ENCODE measurements at places on chromosomes 12 and 14.

DNA sequence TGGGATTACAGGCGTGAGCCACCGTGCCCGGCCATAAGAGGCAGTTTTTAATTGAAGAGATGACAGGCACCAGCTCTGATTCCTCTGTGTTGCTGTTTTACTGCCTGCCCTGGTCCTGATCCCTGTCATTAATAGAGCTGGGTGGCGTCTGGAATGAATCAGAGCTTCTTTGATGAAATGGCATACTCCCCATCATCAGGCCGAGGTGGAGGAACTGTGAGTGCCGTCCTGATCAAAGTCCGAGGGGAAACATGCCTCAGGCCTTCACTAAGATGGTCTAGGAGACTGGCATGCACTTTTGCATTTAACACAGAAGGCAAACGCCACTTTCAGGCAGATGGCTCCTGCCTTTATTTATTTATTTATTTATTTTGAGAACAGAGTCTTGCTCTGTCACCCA is 34.1 kb downstream of the IL31 start:
- no peak for DNase-seq

DNA sequence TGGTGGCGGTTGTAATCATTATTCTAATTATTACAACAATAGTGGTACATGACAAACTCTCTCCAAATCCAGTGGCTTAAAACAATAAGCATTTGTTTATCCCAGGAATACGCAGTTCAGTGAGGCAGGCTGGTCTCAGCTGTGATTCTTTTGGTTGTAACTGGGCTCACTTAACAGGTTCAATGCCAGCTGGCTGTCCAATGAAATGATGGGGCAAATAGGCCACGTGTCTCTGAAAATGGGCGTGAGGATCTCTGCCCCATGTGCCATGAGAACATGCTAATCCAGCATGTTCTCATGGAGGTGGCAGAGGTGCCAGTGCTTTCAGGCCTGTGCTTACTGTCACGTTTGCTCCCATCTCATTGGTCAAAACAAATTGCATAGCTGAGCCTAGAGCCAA is 73.1 kb upstream of the CLMN start:
- DNase-seq = no peak

GRCh38 chr14:48435221-48435620 is 759.8 kb upstream of the MDGA2 start:
- DNase-seq = no peak

DNA sequence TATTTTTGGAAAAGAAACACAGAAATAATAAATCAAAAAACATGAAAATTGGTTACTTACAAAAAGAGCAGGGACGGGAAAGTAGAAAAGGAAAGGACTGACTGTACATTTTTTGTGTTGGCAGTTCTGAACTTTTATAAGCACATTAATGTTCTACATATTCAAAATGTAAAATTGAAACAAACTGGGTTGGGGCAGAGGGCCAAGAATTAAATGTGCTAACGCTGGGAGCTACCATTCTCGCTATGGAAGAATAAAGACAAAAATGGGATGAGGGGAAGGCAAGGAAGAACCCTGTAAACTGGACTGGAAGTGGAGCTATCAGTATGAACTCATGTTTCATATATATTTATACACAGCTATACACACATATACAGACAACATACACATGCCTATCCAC is 24.5 kb downstream of the ATP2B1 start:
- DNase-seq = no peak

DNA sequence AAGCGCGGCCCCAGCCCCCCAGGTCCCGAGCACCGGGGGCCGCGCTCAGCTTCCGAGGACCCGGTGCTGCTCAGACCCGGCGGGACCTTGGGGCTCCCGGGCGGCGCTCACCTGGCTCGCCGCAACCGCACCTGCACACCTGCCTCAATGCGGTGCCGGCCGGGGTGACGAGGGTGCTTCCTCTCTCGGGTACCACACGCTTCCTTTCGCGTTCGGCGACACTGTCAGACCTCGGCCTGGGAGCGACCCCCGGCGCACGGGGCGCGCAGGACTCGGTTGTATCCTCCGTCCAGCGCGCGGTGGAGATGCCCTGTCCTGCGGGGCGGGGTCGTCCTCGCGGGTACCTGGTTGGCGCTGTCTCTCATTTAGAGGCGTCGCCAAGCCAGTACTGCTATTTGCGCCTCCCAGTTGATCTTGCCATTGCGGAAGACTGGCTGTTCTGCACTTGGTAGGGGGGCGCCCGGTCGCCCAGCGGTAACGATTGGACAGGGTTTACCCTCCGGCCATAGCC is 718 bp downstream of the PACS2 start:
- DNase-seq = no peak

DNA sequence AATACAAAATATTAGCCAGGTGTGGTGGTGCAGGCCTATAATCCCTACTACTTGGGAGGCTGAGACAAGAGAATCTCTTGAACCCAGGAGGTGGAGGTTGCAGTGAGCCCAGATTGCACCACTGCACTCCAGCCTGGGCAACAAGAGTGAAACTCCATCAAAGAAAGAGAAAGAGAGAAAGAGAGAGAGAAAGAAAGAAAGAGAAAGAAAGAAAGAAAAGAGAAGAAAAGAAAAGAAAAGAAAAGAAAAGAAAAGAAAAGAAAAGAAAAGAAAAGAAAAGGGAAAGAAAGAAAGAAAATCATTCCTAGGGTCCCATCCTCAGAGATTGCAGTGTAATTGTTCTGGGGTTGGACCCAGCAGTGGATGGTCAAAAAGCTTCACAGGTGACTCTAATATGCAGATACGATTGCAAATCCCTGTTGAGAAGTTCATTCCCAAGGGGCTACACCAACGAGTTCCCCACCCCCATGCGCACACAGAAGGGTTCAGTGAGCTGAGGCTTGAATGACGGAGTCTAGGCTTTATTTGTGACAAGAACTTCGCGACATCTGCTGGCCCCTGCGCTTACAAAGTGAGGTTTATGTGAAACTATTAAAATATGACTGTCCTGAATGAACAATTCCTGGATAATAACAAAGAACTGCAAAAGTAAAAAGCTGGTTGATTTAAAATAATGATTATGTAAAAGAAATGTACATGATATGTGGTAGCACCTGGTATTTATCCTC is 17.4 kb upstream of the RNASE12 start:
- no peak for DNase-seq

- DNase-seq = no peak
These were observed 60.4 kb downstream of the PPP1R36 start for GRCh38 chr14:64610049-64610746.

GRCh38 chr12:25730489-25731349 is 177.6 kb upstream of the LMNTD1 start:
- no peak for DNase-seq

GRCh38 chr12:67477681-67478265 is 170.8 kb upstream of the DYRK2 start:
- no peak for DNase-seq

GRCh38 chr12:66072135-66072534 is 58.4 kb downstream of the LLPH start:
- no peak for DNase-seq

DNA sequence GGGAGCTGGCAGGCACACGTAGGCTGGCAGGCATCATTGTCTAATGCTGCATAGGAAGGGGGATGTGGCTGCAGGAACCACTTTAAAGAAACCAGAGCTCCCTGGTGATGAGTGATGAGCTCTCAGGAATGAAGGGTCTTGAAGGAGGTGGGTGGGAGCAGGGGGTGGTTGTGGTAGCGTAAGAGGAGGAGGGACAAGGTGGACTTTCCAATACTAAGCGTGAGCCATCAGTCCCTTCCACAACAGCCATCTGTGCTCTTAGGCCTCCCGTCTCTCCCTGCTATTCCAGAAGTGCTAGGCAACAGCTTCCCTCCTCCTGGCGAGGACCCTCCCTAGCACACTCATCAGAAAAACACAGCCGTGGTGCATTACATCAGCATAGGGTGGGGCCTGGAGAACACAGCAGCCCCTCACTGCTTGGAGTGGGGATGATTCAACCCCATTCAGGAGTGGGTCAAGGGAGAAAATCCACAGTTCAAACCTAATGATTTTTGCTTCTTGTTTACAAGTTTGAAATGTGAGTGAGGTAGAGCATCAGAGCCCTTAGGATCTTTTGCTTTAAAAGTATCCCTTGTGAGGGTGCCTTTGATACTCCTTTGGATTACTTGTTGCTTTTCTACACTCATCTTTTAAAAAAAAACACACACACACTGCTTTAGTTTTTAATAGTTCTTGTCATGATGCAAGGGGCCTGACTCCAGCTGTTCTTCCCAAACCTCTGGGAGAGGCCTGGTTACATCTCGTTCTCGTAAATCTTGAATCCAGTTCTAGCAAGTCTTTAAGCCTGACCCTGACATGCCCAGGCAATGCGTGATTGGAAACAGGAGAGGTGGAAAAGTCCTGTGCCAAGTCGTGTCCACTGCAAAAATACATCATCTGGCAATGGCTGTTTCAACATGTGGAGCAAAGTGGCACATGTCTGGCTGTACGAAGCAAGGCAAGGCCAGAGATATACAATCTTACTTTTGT is 356.4 kb upstream of the DDHD1 start:
- no peak for DNase-seq

DNA sequence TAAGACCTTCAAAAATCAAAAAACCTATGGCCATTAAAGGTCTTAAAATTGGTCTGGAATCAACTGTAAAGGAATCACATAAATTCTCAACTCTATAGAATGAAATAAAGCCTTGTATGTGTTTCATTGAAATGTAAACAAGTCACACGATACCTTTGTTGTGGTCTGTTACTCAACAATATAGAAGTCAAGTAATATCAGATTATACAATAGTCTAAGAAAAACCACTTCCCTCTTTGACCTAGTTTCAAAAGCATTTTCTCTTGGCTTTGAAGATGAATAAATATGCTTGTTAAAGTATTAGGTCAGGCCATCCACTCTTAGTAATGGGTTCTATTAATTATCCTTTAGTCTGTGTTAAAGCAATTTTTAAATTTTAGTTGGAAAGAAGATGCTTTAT is 79.8 kb upstream of the DIO2 start:
- DNase-seq = no peak

GRCh38 chr14:27078191-27078590 is 480.4 kb upstream of the NOVA1 start:
- no peak for DNase-seq

DNA sequence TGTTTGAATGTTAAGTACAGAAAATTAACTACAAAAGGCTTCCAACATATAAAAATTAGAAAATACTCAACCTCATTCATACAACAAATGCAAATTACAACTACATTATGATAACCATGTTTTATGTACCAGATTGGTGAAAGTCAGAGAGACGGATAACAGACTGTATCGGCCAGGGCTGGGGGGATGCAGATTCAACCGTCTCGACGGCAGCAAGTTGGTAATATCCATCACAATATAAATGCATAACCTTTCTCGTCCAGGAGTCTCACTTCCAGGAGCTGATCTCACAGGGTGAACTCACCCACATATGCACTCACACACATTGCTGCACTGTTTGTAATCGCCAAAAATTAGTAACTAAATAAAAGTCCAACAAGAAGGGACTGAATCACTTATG is 89.4 kb downstream of the ITPK1 start:
- no peak for DNase-seq

DNA sequence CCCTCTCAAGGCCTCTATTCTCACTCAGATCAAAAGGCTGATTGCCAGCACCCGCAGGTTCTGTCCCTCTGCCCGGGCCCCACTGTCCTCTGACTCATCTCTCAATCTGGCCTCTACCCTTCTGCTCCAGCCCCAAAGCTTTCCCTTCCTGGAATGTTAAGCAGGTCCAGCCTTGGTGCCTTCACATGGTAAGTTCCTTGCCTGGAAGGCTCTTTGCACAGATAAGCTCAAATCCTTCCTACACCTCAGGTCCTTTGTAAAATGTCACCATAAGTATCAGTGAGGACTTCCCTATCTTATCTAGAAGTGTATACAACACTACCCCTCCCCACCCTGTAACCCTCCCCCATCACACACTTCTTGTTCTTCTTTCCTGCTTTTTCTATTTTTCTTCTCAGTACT is 22.2 kb downstream of the LPCAT3 start:
- DNase-seq = no peak

- no peak for DNase-seq
These were observed 688.0 kb downstream of the VRK1 start for GRCh38 chr14:97485201-97485600.

DNA sequence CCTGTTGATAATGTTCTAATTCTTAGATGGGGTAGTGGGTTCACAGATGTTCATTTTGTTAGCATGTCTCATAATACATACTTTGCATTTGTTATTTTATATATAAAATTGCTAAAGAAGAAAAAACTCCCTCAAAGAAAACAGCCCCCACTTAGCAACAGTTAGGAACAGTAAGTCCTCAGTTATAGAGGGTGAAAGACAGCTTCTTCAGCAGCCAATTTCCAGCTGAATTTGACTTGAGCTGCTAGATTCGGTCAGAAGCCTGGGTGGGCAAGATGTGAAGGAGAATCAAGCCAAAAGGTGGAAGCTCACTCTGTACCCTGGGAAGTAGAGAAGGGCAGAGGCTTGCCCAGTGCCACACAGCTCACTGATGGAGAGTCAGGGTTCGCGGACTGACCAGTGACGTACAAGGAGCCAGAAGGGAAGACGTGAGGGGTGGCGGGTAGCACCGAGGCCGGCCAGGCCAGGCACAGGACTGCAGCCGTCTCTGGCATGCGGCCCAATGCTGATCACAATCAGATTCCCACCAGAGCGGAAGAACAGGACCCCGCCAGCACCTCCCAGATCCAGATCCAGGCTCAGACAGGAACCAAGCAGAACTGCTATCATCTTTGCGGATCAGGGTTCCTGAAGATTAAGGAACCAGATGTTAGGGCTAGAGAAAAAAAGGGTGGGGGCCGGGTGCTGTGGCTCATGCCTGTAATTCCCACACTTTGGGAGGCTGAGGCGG is 30.4 kb upstream of the VWF start:
- no peak for DNase-seq

GRCh38 chr12:11630046-11630706 is 19.3 kb upstream of the ETV6 start:
- no peak for DNase-seq

DNA sequence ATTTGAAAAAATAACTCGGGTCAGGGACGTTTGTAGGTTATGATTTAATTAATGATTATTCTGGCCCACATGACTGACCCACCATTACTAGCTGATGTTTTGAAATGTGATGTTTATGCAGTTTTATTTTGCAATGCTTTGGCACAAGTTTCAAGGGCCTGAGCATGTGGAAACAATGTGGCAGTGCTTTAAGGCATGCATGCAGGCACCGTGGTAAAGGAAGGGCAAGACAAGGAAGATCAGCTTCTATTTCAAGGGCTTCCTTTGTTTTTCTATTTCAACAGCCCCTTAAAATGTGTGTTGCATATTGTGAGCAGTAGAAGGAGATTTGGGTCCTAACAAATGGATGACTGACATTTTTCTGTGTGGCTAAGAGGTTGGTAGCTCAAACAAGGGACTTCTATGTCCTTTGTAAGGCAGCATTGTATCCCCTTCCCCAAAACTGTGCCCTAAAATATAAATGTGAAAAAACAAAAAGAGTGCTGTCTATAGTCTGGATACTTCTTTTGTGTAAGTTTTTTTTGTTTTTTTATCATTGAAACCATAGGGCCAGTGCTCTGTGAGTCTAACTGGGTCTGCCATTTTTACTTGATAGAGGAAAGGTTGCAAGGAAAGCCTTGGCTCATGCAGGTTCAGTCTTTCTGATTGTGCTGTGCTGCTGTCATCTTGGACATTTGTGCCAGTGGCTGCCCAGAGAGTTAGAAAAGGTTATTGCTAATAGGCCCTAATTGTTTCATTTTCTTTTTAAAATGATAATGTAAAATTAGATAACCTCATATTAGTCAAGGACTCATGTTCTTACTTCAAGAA is 103.5 kb downstream of the FGD4 start:
- no peak for DNase-seq

GRCh38 chr12:119715268-119715620 is 47.3 kb downstream of the PRKAB1 start:
- no peak for DNase-seq

- no peak for DNase-seq
These were observed 10.3 kb upstream of the KRT2 start for GRCh38 chr12:52662093-52662917.

All from stimulated activated CD4-positive, alpha-beta T cell treated with anti-CD3 and anti-CD28 coated beads, Interleukin-1b, Interleukin-23, amount 100 ng/mL, for 1 hour (primary cell).